EL (cell line): ENCODE measurements at places on chromosomes 16 and 17.
A peak's percentile ranks its signal among the peaks of the same experiment; 100 is the strongest.

- peak; percentile 24 for DNase-seq
These were observed at the start of gene RHBDL3 for GRCh38 chr17:32265192-32265923. Gene RHBDL3 (plus strand): TSS chr17:32265832. CDS start chr17:32266190, 358 bp downstream.

DNA sequence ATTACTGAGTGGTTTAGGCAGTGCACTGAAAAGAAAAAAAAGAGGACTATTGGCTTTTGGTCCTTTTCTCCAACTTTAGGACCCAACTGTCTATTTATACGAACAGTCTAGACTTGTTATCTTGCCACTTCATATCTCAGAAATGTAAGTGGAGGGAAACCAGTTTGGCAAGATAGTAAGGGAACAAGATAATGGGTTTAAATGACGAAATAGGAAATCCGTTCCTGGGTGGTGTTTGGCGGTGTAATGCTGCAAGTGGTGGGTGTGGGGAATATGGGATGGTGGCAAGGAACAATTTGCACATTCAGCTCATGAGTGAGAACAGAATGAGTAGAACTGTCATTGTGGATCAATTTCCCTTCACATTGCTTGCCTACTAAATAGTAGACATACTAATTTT, 44.7 kb downstream of the GRB7 start:
- DNase-seq, result no peak

GRCh38 chr17:4657678-4658077, 16.2 kb upstream of the ALOX15 start:
- DNase-seq, result no peak

DNA sequence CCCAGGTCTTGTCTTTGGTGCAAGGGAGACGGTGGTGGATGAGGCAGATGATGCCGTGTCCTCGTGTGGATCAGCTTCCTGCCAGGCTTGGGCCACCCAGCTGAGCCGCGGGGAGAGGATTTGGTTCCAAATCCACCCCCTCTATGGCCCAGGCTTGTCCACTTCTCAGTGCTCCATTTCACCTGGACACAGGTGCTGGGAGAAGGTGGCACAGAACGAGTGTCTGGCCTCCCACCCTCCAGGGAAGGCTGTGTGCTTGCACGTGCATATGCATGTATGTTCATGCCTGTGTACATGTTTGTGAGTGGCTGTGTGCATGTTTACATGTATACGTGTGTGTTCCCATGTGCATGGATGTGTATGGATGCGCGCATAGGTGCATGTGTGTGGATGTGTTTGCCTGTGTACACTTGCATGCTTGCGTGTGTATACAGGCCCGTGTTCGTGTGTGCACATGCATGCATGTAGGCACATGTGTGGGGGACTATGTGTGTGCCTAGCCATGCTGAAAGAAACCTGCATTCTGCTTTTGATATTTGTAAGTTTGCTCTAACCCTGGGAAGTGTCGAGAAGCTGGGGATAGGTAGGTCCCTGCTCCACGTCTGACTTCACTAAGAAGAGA, 196.3 kb downstream of the IRF8 start:
- DNase-seq, result no peak

GRCh38 chr16:80198311-80199299, 342.2 kb upstream of the DYNLRB2 start:
- DNase-seq, result peak; percentile 6

- no peak for DNase-seq
These were observed 52.5 kb upstream of the CLEC19A start for GRCh38 chr16:19232988-19233387.

- DNase-seq, result no peak
These were observed 115.9 kb upstream of the CDH13 start for GRCh38 chr16:82510789-82511305.

DNA sequence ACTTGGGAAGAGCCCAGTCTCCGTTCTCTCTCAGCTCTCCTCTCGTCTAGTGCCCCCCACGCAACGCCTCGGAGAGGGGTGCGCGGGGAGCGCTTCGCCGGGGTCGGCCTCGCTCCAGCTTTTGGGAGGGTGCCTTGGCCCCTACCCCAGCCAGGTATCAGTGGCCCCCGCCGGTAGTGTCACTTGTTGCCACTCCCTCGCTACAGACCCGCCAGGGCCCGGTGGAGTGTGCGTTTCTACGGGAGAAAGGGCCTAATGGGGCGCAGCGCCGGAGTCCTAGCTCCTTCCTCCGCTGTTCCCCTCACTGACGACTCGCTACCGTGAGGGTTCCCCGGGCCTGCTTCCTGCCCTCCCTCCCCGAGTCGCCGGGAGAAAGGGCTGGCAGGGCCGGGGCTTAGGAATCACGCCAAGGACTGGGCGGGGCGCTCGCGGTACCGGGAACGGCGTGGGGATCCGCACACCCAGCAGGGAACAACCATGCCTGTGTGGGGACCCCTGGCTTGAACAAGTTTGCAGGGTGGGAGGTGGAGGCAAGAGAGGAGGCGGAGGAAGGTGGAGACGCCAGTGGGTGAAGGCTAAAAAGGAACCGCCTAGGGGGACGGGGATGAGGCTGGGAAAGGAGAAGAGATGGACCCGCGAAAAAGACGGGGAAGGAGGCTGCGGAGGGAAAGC, 997 bp upstream of the CDH11 start:
- DNase-seq, result peak; percentile 70

DNA sequence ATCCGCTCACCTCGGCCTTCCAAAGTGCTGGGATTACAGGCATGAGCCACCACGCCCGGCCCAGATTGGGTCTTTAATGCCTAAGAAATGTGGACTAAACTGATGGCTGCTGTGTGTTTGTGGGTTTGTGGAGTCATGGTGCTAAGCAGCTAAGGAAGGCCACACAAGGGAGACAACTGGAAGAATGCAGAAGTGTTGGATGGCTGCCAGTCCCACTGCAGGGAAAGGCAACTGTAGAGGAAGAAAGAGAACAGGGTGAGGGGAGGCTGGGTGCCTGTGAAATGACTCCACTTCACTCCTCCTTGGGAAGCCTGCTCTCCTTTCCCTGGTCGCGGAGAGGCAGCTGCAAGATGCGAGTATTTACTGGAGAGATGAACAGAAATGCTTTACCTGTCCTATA, 23.5 kb upstream of the SIAH1 start:
- peak; percentile 76 for DNase-seq

DNA sequence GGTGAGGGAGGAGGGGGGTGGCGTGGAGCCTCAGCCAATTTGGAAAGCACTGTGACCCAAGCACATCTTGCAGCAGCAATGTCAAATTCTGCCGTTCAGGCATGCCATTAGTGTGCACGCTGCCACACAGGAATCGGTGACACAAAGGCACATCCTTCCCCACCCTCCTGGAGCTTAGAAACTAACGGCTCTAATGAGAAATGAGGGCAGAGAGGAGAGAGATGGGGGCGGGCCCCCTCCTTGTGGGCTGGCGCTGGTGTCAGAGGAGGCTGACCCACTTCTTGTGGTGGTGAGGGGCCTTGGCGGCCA, 94.8 kb downstream of the RTN4RL1 start:
- no peak for DNase-seq

GRCh38 chr17:4947411-4948165, 742 bp downstream of the PFN1 start:
- peak; percentile 71 for DNase-seq

DNA sequence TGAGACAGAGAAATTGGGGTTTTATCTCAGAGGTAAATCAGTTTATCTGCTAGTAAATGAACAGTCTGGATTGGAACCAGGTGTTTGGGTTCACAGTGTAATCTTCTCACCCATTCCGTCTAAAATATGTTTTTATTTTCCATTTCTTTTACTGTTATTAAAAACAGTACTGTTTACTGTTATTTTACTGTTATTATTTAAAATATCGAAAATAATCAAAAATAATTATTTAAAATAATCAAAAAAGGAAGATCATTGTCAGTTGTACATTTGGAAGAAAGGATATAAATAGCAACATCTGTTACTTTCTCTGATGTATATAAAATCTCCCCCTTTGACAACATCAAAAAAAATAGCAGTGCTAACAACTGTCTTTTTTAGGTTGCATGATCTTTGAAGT, 11.5 kb downstream of the NUP93 start:
- no peak for DNase-seq

DNA sequence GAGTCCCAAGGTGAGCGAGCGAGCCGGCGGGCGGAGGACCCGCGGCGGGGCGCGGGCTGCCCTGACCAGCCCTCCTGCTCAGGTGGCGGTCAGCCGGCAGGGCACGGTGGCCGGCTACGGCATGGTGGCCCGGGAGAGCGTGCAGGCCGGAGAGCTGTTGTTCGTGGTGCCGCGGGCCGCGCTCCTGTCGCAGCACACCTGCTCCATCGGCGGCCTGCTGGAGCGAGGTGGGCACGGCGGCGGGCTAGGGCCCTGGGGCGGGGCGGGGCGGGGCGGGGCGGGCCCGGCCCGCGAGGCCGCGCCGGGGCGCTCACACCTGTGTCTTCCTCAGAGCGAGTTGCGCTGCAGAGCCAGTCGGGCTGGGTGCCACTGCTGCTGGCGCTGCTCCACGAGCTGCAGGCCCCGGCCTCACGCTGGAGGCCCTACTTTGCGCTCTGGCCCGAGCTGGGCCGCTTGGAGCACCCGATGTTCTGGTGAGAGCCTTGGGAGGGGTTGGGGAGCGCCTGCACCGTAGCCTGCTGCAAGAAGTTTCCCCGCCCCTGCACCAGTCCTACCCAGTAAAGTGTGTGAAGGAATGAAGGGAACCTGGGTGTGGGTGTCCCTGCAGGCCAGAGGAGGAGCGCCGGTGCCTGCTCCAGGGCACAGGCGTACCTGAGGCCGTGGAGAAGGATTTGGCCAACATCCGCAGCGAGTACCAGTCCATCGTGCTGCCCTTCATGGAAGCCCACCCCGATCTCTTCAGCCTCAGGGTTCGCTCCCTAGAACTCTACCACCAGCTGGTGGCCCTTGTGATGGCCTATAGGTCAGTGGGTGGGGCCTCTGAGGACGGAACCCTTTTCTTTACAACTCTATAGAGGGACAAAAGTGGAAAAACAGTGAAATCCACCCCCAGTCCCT, 802 bp downstream of the SETD6 start:
- DNase-seq, result peak; percentile 21

DNA sequence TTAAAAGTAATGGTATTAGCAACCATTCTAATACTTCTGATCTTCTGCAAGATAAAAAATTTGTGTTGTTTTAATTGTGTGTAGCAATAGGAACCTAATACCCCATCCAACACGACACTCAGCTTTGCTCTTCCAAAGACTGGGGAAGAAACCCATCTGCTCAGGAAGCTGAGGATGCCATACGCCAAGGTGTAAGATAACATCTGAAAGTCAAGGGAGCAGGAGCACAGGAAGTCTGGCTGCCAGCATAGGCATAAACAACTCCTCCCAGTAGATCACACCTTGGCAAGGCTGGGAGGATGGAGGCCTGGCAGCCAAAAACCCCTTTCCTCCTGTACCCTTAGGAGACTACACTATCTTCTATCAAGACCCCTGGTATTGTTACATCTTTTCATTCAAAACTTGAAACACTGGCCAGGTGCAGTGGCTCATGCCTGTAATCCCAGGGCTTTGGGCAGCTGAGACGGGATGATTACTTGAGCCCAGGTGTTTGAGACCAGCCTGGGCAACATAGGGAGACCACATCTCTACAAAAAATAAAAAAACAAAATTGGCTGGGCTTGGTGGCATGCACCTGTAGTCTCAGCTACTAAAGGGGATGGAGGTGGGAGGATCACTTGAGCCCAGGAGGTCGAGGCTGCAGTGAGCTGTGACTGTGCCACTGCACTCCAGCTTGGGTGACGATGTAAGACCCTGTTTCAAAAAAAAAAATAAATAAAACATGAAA, 5.7 kb upstream of the SPHK1 start:
- no peak for DNase-seq

- no peak for DNase-seq
These were observed at the start of gene BTBD17 for GRCh38 chr17:74361230-74362068. Gene BTBD17 (minus strand): TSS chr17:74361868. CDS start chr17:74361819, 49 bp downstream.

GRCh38 chr17:80160536-80160935, 9.3 kb upstream of the CARD14 start:
- DNase-seq, result no peak

GRCh38 chr17:47872019-47872650, 21.2 kb upstream of the SP6 start:
- DNase-seq, result no peak

DNA sequence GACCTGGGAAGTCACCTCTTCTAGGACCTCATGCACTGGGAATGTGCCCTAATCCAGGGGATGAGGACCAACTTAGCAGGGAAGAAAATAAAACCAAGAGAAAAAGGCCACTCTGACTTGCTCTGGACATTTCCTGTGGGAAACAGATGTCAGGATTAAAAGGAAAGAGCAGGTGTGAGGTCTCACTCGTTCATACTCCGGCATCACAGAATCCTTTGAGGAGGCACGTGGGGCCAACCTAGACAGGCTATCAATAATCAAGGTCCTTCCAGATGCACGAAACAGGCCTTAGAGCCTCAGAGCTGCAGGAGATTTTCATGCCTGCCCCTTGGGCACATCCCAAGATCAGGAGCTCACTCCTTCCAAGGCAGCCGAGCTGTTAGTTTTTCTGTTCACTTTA, 321.5 kb upstream of the CCL2 start:
- DNase-seq, result no peak

- DNase-seq, result no peak
These were observed 217.0 kb downstream of the CPPED1 start for GRCh38 chr16:12586701-12587100.

DNA sequence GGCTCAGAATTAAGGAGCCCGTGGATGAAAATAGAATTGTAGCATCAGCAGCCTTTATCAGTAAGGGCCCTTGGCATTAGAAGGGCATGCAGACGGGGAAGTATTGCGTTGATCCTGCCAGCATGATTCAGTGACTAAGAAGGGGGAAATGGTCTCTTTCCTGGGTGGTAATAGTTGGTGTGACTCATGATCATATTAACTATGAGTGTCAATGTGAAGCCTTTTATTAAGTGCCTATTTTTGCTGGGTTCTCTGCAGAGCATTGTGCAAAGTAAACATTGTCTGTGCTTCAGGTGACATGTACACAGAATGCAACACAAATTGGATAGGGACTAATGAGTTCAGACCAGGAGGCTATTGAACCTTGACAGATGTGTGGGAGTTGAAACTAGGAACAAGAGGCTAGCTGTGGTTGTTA, 24.5 kb downstream of the RCVRN start:
- peak; percentile 76 for DNase-seq

GRCh38 chr17:74020522-74020921, 183.0 kb upstream of the RPL38 start:
- DNase-seq, result no peak

DNA sequence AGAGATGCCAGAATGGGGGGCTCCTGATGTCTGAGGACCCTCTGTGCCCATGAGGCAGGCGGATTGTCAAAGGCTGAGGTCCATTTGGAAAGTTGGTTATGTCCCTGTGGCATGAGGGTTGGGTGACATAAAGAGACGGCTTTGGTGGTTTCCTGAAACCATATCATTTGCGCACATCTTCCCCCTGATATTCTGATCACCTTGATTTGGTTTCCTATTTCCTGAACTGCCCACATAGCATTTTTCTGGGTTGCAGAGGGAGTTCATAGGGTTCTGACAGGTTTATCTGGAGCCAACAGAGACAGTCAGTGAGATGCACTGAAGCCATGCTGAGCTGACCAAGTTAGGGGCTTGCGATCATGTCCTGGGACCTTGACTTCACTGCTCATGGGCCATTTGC, 15.7 kb upstream of the RNF222 start:
- no peak for DNase-seq

- DNase-seq, result peak; percentile 69
These were observed at the start of gene GALK1 for GRCh38 chr17:75764711-75765421. Gene GALK1 (minus strand): TSS chr17:75765192. CDS start chr17:75765136, 56 bp downstream.

GRCh38 chr16:71746442-71747046, 22.0 kb upstream of the PHLPP2 start:
- peak; percentile 29 for DNase-seq
